ENCODE measurements at places on chromosomes 2 and 18.
A peak's percentile ranks its signal among the peaks of the same experiment; 100 is the strongest.

DNA sequence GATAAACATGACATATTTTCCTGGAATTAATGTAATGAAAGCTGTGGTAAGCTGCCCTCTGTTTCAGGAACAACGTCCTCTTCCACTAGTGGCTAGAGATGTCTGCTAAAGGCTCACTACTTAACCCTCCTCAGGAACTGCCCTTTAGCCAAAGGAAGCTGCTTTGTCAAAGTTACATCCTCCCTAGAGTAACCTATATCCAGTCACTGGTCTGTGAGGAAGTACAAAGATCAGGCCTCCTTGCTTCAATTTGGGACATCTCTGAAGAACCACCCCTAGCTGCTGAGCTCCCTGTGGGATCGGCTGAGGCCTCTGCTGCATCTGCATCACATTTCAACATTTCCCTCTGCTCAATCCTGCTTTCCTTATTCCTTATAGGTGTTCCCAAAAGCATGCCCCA, 107.8 kb downstream of the PRELID3A start:
- no peak for DNase-seq

DNA sequence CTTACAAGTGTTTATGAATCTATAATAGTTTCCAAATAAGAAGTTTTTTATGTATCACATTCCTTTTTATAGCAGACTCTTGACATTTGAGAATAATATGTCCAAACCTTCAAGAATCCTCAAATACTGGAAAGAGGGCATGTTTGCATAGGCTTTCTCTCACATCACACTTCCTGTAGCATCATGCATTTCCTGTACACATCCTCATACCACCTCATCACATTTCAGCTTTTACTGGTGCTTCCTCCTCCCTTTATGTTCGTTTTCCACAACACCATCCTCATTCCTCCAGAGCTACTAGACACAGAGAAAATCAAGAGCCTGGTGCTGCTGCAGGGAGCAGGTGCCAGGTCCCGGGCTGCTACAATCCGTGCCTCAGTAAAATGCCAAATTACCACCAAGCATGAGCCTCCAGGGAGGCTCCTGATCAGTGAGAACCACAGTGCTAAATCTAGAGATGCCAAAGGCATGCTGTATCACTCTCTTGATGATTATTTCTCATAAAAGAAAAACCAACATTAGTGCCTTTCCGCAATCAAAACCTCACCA, 137.7 kb upstream of the CYP1B1 start:
- DNase-seq: no peak

- DNase-seq: peak; percentile 29
Observed at GRCh38 chr18:49878567-49879270, 65.4 kb upstream of the ACAA2 start.

DNA sequence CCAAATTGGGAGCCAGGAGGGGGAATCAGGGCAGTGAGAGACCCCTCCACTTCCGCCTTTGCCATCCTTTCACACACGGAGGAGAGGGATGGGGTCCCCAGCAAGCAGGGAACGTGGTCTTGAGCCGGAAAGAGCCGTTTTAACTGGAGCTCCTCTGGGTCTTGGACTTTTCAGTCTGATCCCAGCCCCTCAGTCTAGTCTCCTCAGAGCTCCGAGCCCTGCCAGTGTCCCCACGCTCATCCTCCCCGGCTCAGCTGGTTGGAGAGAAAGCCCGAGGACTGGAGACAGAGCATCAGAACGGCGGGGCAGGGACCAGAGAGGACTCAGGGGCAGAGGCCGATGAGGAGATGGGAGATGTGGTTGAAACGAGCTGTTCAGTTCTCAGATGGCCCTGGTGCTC, 26.1 kb upstream of the OTOF start:
- no peak for DNase-seq

- peak; percentile 20 for DNase-seq
Observed at GRCh38 chr18:7458884-7459283, 108.2 kb upstream of the PTPRM start.

- no peak for DNase-seq
Observed at GRCh38 chr2:65354773-65355172, 77.6 kb downstream of the SPRED2 start.

DNA sequence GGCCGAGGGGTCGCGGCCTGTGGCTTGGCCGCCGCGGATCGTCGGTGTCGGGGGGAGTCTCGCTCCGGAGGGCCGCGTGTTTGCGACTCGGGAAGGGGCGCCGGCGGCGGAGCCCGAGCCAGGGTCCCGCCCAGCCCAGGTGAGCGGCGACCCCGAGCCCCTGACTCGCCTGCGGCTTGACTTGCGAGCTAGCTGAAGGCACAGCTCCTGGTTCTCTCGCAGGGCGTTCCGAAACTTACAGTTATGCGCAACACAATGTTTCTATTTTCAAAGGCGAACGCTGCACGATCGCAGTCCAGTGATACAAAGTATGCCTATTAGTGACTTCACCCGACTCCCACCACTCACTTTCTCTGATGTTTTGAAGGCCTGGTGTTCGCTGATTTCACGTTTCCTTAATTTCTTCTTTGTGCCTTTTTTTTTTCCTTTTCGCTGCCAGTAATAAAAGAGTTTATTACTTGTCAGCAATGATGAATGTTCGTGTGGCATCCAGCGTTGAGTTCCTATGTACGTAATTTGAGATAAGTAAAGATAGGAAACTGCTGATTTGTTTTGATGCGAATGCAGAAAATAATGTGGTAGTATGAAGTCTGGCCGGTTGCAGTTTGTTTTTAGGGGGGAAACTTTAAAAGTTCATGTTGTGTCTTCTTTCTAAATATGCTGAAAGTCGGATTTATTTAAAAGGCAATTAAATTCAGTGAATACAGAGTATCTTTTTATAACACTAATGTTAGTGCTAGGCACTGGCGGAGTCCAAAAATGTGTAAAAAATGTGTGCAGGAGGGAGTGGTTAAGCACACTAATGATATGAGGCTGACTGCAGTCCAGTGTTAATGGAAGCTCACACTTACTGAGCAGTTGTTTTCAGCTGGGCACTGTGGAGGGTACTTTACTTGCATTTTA, 706 bp downstream of the UBXN2A start:
- DNase-seq: peak; percentile 65

- peak; percentile 81 for DNase-seq
Observed at GRCh38 chr2:46461011-46461674, 18.2 kb upstream of the TMEM247 start.

GRCh38 chr18:23723121-23723520, 33.9 kb downstream of the LAMA3 start:
- no peak for DNase-seq

GRCh38 chr2:40384233-40384632, 67.7 kb downstream of the SLC8A1 start:
- no peak for DNase-seq

GRCh38 chr2:20148923-20149702, 75.8 kb downstream of the SDC1 start:
- DNase-seq: peak; percentile 81

DNA sequence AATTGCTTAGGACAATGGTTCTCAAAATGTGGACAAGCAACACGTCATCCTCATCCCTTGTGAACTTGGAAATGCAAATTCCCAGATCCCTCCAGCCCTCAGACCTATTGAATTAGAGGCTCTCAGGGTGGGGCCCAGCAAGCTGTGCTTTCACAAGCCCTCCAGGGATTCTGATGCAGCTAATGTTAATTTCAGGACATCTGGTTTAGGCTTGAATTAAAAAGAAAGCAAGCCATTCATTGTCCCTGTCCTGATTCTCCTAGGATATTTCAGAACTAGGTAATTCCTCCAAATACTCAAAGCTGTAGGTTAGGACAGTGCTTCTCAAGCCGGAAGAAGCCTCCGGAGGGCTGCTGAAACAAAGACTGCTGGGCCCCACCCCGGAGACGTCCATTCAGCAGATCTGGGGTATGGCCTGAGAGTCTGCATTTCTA, 26.0 kb upstream of the GLI2 start:
- no peak for DNase-seq

- DNase-seq: peak; percentile 70
Observed at GRCh38 chr2:128379021-128380015, 60.6 kb upstream of the HS6ST1 start.

- DNase-seq: no peak
Observed at GRCh38 chr2:157466764-157467163, 22.9 kb upstream of the CYTIP start.

DNA sequence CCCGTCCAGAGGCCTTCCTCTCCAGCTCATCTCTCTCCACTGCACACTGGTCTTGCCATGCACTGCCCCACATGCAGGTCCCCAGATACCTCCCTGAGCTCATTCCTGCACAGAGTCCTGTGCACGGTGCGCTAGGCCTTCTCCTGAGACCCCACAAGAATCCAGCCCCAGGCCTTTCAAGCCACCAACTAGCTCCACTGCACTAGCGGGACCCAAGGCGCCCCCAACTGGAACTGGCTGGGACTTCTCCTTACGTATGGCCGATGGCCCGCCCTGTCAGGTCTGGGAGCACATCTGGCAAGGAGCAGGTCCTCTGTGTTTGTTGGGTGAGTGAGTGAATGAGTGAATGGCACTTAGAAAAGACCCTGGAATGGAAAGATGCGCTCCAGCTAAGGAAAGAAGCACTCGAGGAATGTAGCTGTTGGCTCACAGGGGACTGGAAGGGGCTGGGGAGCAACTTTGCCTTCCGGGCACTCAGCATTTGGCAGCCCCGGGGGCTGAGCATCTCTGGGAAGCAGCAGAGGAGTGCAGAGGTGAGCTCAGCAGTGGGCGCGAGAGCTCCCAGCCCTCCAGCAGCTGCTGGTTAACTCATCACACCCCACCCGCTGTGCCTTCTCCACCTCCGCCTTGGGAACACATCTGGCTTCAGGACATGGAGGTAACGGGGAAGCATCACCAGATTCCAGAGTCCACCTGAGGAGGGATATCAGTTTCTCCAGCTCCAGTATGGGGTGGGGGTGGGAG, 223.1 kb downstream of the GLI2 start:
- no peak for DNase-seq

DNA sequence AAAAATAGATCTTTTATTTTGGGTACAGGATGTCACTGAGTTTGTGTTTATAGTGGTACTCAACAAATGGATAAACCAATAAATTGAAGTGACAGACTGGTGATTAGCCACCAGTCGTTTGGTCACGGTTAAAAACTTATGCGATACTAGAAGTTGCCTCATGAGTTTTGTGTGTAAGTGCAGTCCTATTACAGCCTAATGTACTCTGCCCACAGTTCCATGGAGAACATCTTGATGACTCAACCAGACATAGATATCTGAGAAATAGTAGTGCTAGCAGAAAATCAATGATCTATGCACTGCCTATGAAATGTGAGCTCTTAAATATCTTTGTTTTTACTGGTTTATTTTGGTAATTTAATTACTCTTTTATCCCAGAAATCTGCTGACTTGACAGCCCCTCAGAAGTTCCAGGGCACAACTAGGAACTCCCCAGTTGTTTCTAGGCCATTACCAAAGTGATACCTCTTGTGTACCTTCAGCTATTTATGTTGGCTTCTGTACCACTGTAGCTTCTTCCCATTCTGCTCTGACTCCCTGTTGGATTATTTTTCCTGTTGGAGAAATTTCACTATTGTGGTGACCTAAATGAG, 209.1 kb upstream of the KCNJ3 start:
- no peak for DNase-seq

- peak; percentile 71 for DNase-seq
Observed at GRCh38 chr2:218286570-218287459, 5.5 kb downstream of the TMBIM1 start.

DNA sequence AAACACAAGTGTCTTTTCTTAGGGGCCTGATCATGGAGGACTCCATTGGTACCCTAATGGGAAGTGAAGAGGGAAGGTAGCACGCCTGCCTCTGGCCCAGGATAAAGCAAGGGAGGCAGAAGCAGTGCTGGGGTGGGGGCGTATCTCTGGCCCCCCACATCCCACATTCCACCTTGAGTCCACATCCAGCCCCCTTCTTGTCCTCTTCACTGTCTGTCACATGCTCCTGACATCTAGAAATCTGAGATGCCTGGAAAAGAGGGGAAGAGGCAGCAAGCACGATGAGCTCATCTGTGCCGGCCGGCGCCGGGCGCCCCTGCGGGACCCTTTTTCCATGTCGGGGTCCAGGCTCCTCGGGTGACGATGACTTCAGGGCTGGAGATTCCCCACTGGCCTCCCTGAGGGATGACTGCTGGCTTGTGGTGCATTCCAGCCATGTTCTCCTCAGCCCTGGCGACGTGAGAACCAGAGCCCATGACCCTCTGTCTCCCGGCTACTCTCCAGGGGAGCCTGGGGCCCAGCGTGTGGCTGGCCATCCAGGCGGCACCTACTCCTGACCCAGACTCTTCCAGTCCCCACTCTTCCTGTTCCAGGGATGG, 277.5 kb downstream of the DYSF start:
- no peak for DNase-seq

DNA sequence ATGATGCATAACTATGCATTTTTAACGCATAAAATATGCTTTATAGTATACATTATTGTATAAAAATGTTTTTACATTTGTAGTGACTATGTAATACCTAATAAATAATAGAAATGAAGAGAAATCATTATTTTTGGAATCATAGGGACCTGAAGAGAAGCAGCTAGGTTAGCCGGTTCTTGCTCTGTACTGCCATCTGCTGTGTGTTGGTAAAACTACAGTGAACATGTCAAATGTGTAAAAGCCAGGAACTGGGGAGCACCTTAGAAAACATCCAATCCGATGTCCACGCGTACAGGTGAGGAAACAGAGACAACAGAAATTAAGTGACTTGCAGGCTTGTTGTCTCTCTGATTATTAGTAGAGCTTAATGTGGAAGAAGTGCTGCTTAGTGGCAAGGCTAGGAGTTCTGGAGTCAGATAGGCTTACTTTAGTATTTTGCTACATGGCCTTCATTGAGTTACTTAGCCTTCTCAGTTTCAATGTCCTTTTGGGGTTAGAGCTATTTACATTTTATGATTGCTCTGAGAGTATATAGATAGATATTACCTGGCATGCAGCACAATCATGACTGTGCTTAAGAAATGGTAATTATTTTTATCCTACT, 386.5 kb downstream of the DLGAP1 start:
- DNase-seq: peak; percentile 58

- no peak for DNase-seq
Observed at GRCh38 chr18:58532298-58532697, 96.6 kb downstream of the ALPK2 start.
